Activated naive CD4-positive, alpha-beta T cell (primary cell): ENCODE measurements at places on chromosomes 7 and 10.
A peak's percentile ranks its signal among the peaks of the same experiment; 100 is the strongest.

- DNase-seq: no peak
Observed at GRCh38 chr7:105256761-105257231, 131.9 kb downstream of the SRPK2 start.

DNA sequence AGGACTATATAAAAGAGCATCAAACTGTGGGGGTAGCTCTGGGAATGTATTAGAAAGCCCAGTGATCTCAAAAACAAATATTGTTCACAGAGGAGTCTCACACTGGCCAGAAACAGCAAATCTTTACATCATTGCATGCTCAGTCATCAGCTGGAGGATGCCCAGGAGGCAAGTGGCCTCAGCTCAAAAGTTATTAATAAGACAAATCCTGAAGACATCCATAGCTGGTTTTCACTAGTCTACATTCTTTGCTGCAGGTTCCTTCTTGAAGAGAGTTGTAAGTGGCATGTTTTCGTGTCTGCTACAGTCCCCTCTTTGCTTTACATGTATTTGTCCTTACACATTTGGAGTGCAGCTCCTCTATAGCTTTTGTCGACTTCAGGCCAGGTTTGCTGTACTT, 8.6 kb upstream of the CCDC7 start:
- no peak for DNase-seq

DNA sequence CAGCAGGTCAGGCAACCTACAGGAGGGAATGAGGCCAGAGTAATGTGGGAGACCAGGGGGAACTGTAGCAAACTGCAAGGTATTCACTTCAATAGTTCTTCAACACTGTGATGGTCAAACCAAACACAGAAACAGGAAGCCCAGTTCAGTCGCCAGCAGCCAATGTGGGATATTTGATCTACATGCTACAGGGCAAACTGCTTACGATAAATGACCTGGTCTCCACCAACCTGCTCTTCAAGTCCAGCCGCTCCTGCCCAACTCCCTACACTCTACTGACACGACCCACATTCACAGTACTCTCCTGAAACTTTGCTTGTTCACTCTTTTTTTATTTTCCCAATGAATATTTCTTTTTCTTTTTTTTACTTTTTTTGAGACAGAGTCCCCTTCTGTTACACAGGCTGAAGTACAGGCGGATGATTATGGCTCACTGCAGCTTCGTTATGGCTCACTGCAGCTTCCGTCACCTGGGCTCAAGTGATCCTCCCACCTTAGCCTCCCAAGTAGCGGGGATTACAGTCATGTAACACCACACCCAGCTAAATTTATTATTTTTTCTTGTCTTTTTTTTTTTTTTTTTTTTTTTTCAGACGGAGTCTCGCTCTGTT, 42.1 kb downstream of the MDH2 start:
- no peak for DNase-seq

DNA sequence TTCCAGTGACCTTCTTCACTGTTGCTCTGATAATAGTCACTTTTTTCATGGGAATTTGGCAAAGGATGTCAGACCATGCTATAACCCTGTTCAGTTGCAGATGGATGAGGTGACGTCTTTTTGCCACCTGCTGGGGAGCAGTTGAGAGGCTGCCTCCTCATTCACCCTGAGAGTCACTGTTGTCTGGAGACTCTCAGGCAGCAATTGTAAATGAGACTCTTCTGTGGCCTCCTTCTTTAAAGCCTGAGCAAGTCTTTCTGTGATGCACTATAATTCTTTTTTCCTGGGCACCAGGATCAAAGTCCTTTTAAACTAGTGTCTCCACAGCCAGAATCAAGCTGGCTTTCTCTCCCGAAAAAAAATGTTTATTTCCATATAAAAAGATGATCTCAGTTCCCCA, 345.1 kb downstream of the ARL4A start:
- no peak for DNase-seq

- DNase-seq: no peak
Observed at GRCh38 chr10:42951486-42952251, 125.2 kb upstream of the RET start.

DNA sequence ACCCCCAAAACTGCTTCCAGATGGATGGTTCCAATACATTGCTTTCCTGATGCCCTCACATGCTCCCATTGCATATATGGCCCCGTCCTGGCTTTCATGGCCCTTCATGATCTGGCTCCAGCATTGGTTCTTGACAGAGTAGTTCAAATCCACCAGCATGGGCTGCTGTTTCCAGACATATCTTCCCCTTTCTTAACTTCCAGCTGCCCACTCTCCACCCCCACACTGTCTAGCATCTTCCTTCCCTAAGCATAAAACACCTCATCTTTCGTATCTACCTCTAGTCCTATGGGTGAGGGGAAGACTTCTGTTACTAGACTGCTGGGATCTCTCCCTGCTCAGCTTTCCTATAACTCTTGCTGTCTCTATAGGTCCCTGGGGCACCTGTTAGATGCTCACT, 13.2 kb upstream of the GOLGA7B start:
- no peak for DNase-seq

- peak; percentile 14 for DNase-seq
Observed at GRCh38 chr7:35906191-35906908, 105.5 kb downstream of the SEPTIN7 start.

DNA sequence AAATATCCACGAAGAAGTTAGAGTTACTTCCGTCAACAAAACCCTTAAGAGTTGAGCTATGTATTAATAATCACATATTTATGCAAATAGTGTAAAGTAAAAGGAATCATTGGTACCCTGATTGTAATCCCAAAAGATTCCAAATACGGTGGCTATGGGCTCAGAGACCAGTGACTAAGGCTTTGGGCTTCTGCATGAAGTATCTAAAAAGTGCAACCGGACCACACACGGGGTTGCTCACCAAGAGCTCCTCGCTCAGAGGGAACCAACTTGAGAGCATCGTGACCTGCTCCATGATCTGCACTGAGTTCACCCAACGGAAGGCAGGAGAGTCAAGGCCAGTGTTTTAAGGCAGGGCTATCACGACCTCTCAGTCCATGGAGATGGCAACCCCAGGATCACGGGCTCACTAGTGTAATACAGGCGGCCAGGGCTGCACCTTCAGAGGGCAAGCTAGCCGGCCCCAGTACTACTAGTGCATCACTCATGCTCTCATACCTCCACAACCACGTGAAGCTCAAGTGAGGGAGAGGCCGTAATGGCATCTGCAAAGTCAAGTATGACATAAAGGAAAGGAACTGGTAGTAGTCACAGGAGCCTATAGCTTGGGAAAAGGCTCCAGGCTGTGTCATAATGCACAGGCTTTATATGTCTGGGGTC, 77.1 kb upstream of the CAMK2B start:
- DNase-seq: no peak

DNA sequence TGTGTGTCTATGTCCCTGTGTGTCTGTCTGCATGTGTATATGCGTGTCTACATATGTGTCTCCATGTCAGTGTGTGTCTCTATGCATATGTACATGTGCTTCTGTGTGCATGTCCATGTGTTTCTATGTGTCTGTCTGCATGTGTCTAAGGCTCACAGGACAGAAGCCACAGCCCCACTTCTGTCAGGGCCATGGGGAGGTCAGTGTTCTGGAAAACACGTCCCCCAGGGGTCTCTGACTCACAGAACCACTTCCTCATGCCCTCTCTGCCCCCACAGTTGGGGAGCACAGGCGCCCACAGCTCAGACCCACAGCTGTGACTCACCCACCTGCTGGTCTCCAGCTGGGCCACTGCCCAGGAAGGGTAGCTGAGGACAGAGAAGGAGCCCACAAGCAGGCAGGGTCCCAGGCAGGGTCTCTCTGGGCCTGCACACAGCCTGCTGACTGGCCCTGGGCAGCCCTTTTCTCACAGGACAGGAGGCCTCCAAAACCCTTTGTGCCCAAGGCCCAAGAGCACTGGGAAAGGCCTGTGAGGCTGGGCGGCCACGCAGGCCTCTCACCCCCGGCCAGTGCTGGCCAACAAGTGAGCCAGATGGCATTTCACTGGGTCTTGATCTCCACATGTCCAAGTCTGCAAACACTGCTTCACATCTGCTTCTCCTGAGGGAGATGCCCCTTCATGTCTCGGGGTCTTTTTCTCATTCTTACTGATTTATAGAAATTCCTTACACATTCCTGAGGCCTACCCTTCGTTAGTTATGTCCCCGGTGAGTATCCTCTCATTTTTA, 102.9 kb upstream of the FAM20C start:
- no peak for DNase-seq

DNA sequence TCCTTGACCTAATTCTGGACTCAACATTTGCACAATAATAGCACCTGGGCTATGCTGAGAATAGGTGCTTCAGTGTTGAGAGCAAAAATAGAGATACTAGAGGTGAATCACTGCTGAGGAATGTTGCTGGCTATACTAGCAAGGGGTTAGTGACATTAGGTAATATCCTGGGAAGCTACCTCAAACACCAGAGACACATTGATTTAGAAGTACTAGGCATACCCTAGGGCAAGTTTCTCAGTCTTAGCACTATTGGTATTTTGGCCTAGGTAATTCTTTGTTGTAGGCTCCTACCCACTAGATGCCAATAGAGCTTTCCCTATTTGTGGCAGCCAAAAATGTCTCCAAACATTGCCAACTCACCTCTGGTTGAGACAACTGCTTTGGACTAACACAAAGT, 484.0 kb upstream of the MBL2 start:
- DNase-seq: no peak

DNA sequence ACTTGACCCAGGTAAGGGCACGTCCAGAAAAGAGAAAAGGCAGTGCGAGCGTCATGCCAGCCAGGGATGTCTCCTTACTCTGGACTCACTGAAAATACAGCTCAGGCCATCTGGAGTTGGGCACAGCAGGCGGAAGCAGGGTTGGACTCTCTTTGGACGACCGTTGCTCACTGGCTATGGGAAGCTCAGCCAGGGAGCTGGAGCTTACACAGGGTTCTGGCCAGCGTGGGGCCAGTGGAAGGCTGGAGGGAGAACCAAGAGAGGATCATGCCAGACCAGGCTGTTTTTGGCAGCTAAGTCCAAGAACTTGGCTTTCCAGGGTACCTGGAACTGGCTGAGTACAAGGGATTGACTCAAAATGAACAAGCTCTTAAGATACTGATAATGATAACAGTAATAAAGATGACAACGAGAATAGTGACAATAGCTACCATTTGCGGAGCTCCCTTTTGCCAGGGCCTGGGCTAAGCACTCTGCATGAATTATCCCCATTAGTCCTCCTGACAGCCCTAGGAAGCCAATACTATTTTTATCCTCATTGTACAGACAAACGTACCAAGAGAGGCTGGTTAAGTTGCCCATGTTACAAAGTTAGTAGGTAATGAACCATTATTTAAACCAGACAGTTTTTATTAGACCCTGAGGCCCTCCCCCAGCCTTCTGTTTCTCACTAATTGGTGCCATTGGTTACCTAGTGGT, 177.6 kb downstream of the PTPN20 start:
- no peak for DNase-seq
